Fibroblast of skin of left biceps (primary cell): ENCODE measurements at places on chromosomes 12 and 14.

DNA sequence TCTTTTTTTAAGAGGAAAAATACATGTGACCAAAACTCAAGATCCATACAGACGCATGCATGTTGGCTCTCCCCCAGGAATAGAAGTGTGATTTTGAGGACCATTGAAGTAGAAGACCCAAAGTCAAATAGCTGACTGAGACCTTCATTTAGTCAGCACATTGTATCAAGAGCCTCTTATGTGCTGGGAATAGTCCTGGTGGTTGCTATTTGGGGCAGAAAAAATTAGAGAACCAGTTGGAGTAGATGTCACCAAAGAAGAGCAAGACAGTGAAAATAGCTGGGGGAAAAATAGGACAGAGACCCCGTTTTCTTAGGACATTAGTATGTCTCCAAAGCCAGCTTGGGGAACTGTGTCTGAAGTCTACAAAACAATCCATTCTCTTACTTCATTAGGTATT, 93.6 kb downstream of the PELI2 start:
- DNase-seq, result no peak

GRCh38 chr14:73862480-73862879, 10.8 kb downstream of the PTGR2 start:
- no peak for DNase-seq

- DNase-seq, result no peak
These were observed 146.3 kb upstream of the CNOT2 start for GRCh38 chr12:70096759-70097410.

- DNase-seq, result no peak
These were observed 17.3 kb downstream of the SNRNP35 start for GRCh38 chr12:123475246-123475703.
